Astrocyte (in vitro differentiated cells and primary cell): ENCODE measurements at places on chromosomes 3 and 15. TPM values are rescaled to one million over a fixed set of nuclear protein-coding genes. Genes with fewer than 3 reads are reported as not detected.

IL17RD gene
- total RNA-seq, result 8.7 and 13.0 TPM in 2 replicates

DAZL gene
- not detected in 2 replicates for total RNA-seq

DNA sequence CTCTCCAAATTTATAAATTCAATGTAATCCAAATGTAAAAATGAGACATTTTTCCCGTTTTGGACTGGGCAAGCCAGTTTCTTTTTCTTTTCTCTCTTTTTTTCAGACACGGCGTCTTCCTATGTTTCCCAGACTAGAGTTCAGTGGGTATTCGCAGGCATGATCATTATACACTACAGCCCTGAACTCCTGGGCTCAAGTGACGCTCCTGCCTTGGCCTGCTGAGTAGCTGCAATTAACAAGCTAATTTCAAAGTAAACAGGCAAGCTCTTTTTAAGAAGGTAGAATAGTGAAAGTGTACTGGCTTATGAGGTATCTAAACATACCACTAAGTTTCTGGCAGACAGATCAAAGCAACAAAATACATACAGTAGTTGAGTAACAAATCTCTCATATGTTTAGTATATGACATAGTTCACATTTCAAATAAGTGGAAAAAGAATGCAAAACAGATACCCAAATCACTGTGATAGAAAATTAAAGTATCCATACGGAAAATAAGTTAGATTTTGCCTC is 13.5 kb downstream of the HIGD1A start:
- no peak for DNase-seq

GHRL gene
- not detected in 2 replicates for total RNA-seq

DNA sequence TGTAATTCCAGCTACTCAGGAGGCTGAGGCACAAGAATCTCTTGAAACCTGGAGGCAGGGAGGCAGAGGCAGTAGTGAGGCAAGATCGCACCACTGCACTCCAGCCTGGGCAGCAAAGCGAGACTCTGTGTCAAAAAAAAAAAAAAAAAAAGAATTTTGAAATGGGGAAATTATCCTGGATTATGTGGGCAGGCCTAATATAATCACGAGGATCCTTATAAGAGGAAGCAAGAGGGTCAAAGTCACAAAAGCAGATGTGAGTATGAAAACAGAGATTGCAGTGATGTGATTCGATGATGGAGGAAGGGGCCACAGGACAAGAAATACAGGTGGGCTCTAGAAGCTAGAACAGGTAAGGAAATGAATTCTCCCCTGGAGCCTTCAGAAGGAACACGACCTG is 159.6 kb downstream of the LEKR1 start:
- no peak for DNase-seq

LPP gene
- total RNA-seq, result 193 and 222 TPM in 2 replicates

LRRC31 gene
- total RNA-seq, result 0.16 TPM in 1 of 2 replicates, not detected in the other

LEKR1 gene
- total RNA-seq, result 0.27 and 0.43 TPM in 2 replicates

GRCh38 chr3:25041871-25042584 is 386.0 kb upstream of the RARB start:
- no peak for DNase-seq
